ENCODE measurements at places on chromosomes 1 and 21.

DNA sequence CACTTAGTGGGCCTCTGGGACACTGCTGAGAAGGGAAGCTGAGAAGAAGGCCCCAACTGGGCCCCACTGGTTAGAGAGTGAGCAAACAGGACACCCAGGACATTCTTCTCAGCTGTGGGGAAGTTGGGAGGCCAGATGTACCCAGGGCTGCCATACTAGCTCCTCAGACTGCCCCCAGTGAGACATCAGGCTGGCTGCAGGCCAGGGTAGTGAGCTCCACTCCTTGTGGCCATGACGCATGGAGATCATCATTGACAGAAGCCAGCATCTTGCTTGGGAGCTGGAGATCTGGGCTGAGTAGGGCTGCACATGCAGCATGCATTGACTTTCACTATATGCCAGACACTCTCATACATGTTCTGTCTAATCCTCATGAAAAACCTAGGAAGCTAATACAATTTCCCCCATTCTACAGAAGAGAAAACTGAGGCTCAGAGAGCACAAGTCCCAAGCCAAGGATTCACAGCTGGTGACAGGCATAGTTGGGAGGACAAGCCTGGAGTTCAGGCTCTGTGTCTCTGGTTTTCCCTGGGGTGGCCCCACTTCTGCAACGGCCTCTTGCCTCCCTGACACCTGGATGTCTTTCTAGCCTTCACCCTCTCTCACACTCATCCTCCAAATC lies 24.1 kb upstream of the MYCL start:
- no peak for DNase-seq

GRCh38 chr1:61472876-61473275 lies 252.1 kb downstream of the TM2D1 start:
- no peak for DNase-seq

GRCh38 chr1:154998818-154999570 lies 3.6 kb upstream of the ZBTB7B start:
- peak; percentile 86 for DNase-seq

DNA sequence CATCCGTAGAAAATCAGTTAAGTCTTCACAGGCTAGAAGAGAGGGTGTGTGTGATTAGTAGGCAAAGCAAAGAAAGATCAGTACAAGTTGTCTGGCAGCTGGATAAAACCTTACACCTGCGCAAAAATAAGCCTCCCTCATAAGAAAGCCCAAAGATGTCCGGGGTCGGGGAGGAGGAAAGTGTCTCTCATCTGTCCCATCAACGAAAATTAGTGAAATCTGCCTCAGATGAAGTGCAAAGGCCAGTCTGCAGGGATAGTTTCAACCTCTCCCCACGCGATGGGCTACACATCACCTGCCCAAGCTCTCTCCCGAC lies 333.9 kb downstream of the SRGAP2C start:
- DNase-seq = no peak

DNA sequence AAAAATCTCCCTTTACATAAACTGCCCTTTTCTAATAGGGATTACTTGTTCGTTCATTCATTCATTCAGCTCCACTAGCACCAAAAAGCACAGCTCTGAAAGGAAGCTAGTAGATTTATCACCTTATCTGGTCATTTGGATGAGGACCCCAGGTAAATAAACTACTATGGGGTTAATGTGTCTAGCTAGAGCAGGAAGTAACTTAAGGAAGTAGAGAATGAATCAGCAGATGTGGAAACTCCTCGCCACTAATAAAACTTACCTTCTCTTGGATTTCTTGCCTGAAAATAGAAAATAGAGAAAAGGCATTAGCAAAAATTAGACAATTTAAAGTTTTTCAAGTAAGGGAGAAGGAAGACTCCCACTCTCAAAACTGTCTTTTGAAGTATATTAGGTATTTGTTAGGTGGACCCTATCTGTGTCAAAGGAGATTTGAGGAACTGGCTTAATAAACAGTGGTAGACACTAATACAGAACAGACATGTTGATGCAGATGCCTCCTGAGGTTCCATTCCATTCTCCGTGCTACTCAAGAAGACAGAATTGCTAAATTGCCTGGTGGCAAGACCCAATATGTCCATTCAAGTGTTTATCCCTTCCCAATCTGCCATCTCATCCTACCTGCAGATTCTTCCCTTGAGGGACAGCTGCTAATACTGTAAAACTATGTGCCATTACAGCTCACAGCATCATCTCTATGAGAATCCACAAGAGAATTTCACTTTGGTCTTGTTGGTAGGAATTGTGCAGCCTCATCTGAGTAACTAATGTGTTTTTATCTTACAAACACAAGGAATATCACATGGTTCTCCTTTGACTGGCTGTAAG lies 14.9 kb downstream of the SELL start:
- DNase-seq = no peak

- DNase-seq = no peak
Measured at GRCh38 chr1:202075389-202075788, 47.3 kb upstream of the GPR37L1 start.

DNA sequence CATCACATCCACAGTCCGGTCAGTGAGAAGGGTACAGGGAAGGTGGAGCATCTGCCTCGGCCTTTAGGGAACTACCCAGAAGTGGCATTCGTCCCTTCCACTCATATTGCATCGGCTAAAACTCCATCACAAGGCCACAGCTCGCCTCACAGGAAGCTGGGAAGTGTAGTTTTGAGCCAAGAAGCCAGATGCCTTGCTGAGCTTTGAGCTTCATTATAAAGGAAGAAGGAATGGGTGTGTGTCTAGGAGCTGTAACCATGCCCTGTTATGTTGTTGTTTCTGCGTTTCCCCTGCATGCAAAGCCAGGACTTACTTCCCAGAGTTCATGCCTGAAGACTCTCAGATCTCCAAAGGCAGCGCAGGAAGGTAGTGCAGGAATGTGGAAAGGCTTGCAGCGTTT lies 61.1 kb downstream of the OPTC start:
- no peak for DNase-seq

GRCh38 chr1:93828367-93828755 lies 50.6 kb downstream of the DNTTIP2 start:
- no peak for DNase-seq

DNA sequence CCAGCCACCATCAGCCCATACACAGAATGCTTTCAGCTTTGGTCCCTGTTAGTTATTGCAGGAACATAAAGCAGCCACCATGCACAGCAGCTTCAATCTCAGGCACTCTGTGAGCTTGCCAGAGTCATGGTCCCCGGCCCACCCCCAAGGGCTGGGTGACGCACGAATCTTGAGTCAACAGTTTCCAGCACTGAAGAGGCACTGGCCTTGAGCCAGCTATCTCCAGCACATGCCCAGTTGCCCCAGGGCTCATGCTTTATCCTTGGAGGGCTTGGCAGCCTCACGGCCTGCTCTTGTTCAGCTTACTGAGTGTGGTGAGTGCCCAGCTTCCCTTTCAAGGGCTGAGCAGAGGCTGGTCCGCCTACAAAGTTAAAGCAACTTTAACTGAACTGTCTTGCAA lies 200.7 kb upstream of the RAB4A start:
- DNase-seq = no peak

- peak; percentile 59 for DNase-seq
Measured at GRCh38 chr1:28510273-28510969, 4.6 kb downstream of the RCC1 start.

DNA sequence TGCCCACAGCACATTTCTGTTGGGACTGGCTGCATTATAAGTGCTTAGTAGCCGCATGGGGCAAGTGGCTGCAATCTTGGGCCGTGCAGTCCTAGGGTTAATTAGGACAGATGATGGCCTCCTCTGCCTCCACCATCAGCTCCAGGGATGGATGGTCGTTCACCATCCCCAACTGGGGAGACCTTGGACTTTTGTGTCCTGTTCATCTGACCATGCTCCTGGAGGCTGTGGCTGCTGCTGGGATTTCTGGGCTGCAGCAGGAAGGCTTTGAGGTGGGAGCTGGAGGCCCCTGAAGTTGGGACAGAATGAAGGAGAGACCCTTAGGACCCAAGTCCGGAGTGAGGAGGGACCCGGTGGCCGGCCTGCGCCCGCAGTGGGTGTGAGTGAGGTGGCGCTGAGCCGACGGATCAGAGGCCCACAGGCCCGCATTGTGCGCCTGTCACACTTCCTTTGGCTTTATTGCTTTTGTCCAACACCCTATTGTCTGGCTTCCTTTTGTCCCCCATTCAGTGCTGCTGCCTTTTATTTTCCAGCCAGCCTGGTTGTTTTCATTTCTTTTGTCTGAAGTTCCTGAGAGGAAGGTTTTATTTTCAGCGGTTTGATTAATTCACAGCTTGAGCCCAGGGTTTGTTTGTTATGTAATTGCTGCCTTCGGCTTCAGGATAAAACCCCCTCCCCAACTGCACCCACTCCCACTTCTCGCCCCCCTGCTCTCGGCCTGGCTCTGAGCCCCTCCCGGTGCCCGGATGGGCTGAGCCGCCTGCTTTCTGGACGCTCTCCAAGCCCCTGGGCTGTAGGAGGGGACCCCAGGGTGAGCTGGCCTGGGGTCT lies 35.6 kb downstream of the SOX13 start:
- DNase-seq = no peak

DNA sequence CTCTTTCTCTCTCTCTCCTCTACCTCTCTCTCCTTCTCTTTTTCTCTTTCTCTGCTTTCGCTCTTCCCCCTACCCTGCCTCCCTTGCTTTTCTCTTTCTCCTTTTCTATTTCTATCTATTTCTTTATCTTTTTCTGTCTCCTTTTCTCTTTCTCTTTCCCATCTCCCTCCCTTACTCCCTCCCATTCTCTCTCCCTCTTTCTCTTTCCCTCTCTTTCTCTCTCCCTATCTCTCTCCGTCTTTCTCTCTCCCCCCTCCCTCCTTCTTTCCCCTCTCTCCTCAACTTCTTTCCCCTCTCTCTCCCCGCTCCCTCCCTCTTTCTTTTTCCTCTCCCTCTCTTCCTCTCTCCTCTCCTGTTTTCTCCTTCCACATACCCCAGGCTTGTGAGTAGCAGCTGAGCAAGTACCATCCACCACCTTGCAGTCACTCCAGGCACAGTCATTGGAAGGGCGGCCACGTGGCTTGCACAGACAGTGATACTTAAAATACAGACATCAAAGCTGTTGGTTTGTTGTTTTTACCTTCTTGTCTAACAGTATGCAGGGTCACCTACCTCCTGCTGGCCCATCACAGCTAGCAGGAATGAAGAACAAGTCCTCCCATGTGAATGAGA lies 209.1 kb upstream of the COA6 start:
- no peak for DNase-seq

DNA sequence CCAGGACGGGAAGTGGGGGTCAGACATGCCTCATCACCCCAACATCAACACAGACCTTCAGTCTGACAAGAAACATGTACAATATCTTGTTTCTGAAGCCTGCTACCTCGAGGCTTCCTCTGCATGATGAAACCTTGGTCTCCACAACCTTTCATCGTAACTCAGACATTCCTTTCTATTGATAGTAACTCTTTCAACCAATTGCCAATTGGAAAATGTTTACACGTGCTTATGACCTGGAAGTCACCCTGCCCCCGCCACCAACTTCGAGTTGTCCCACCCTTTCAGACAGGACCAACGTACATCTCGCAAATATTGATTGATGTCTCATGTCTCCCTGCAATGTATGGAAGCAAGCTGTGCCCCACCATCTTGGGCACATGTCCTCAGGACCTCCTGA lies 159.5 kb downstream of the ETS2 start:
- DNase-seq = no peak

GRCh38 chr1:155196103-155196892 lies 11.4 kb downstream of the THBS3 start:
- no peak for DNase-seq

GRCh38 chr1:236103059-236103458 lies 38.2 kb upstream of the NID1 start:
- no peak for DNase-seq

- DNase-seq = no peak
Measured at GRCh38 chr1:74583397-74583796, 71.0 kb upstream of the LRRC53 start.

GRCh38 chr1:113783254-113784103 lies 24.2 kb upstream of the PHTF1 start:
- DNase-seq = peak; percentile 32

- peak; percentile 64 for DNase-seq
Measured at GRCh38 chr1:108708691-108709660, 3.7 kb upstream of the FNDC7 start.

DNA sequence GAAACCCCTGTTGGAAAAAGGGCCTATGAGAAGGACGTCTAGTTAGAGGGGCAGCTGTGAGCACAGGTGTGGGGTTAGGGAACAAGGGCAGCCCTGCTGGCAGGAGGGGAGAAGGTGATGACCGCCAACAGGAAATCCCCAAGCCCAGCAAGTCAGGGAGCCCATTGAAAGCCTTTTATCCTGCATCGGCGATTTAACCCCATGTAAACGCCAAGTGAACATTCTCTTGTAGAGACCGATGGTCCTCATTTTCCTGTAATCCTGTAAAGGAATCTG lies 1.1 kb upstream of the BSND start:
- DNase-seq = no peak

DNA sequence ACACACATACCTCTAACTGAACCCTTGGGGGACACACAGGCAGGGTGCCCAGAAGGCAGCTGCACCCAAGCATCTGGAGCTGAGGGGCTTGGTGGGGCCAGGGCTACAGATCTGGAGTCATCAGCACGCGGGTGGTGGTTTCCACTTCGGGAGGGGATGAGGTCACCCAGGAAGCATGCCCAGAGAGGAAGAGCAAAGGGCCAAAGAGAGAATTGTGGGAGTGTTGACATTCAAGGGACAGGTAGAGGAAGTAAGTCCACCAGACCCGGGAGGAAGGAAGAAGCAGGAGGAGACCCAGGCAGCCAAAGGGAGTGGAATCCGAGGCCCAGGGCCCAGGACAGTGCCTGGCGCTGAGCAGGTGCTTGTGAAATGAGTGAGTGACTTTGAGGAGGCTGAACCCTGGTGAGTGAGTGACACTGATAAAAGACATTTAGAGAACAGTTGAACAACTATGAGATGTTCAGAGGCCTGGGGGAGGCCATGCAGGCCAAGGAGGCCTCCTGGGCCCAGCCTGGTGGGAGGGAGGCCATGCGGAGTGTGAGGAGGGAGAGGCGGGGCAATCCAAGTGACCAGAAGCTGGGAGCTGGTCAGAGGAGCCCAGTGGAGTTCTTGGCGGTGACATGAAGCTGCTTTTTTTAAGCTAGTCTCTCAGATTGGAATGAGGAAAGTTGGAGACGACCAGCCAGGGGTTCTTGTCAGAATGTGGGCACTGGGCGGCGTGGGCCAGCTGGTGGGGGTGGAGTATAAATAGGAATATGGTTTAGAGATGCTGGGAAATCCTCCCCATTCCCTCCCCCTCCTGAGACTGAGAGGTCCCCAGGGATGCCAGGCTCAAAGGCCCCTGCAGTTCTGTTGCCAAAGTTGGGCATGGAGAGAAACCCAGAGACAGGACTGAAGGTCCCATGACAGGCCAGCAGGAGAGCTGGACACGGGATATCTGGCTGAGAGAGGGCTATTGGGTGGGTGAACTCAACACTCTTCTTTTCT lies 7.9 kb downstream of the CDK18 start:
- no peak for DNase-seq

DNA sequence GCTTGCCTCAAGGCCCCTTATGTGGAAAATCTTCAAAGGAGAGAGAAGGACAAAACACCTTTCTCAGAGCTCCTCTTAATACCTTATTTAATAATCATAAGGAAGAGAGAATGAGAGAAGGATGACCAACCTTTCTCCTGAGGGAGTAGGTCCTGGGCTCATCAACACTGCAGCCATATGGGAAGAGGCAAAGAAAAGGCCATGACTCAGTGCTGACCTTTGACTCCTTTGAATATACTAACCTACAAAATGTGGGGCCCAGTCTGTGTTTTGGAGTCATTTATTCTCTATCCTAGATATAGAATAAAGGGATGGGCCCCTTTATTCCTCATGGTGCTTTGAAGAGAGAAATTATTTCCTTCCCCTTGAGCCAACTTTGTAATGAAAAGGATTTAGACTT lies 38.3 kb downstream of the CAMSAP2 start:
- no peak for DNase-seq
